ENCODE measurements at places on chromosomes 4 and X.

DNA sequence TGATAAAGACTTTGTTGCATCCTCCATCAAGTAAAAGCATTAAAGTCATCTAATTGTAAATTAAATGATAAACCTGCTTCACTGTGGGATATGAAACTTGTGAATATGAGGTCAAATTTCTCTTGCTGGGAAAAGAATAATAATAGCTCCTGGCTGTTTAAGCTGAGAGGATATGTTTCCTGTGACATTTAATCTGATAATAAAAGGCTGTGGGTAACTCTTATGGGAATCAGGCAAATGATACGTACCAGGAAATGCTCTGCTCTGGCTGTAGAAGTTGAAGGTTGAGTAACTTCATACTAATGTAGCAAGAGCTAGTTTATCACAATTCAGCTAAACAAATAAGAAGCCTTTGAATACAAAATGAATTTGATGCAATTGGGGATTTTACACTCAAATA, 574.6 kb downstream of the RAPGEF2 start:
- DNase-seq: peak; percentile 56

GRCh38 chr4:185793716-185794115, 18.3 kb downstream of the SORBS2 start:
- DNase-seq: no peak

GRCh38 chr4:797066-797465, 28.9 kb downstream of the CPLX1 start:
- DNase-seq: no peak

DNA sequence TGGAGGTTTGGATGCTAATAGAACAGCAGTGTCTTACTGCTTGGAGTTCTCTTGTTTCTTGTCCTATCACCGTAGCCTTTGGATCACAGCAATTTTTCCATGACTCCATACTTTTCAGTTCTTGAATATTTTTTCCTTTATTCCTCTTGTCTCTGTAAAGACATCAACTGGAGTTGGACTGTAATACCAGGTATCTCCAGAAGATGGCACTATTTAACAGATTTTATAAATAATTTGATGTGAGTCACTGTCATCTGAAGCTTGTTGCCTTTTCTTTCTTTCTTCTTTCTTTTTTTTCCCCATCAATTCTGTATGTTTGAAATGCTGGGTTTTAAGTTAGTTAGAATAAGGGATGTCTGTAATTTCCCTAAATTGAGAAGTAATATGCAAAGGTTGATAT, 24.1 kb downstream of the HPRT1 start:
- peak; percentile 53 for DNase-seq

GRCh38 chr4:168773388-168774195, 236.5 kb downstream of the CBR4 start:
- no peak for DNase-seq

GRCh38 chr4:5024673-5025072, 5.4 kb upstream of the CYTL1 start:
- no peak for DNase-seq

DNA sequence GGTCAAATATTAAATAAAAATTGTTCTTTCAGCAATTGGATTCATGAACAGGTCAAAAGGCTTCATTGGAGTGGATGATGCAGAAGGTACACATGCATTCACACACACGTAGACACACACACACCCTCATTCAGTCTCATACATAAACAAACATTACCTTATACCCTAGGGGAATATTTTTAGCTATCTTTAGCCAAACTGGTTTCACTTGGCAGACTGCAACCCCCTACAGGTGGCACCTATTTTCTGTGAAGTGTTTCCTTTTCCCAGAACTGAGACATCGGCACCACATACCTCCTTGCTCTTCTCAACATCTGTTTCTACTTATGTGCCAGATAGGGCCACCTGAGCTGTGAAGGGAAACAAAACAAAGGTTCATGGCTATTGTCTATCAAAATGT, 18.5 kb upstream of the KDR start:
- DNase-seq: peak; percentile 69

- peak; percentile 50 for DNase-seq
Measured at GRCh38 chr4:37383579-37384229, 139.2 kb downstream of the NWD2 start.

DNA sequence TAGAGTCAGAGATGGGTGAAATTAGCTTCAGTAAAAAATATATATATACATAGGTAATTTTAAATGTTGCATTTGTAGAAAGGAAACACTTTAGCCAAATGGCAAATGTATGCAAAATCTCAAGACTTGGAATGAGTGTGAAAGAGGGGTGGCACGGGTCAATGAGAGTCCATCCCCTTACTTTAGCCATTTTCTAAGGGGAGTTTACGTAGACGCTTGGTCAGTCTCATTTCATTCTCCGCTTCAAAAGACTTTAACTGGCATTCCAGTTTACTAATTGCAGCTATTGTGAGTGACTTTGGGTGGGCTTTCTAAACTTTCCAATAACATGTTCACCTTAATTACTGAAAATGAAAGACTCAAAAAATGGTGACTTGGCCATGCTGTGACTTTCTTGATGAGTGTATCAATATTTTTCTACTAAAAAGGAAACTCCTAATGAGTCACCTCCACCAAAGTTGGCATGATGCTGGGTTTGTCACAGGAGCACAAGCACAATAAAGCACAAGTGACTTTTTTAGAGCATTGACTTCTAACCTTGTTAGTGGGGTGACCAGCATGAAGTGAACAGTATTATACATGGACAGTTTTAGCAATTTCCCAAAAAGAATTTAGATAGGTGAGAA, 356.0 kb upstream of the RASGEF1B start:
- no peak for DNase-seq

DNA sequence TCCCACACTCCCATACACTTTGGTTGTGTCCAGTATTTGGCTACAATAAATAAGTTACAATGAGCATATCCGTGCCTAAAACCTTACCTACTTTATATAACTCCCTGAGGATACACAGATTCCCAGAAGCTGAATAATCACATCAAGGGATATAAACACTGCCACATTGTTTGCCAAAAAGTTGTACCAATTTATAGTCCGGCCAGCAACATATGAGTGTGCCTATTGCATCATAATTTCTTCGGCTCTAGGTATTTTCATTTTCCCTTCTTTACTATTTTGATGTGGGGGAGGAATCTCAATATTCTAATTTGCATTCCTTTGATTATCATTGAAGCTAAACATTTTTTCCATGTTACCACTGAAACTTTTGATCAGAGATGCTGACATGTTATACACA, 146.4 kb downstream of the PCDH19 start:
- DNase-seq: peak; percentile 0

- DNase-seq: no peak
Measured at GRCh38 chr4:48127231-48127630, 6.8 kb downstream of the TXK start.

GRCh38 chr4:21893136-21893535, 55.4 kb downstream of the KCNIP4 start:
- no peak for DNase-seq

DNA sequence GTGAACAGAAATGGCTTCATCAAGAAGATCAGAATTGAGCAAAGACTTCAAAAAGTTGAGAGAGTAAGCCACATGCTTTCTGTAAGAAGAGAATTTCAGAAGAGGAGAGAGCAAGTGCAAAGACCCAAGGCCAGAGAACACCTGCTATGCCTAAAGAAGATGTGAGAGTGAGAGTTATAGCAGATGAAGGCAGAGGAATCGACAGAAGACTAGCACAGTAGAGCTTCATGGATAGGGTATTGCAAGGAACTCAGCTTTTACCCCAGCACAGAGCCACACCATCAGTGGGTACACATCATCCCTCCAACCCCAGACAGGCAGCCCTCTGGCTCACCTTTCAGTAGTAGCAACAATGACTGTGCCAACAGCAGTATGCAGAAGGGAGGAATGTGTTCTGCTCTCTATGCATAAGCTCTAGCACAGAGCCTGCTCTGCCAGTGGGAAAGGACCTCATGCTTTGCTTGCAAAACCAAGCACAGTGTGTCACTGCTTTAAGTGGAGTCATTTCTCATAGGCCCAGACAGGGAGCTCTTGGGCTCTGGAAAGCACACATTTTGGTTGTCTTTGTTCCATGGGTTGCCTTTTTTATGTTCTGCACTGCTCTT, 318.6 kb downstream of the NAF1 start:
- DNase-seq: peak; percentile 23

DNA sequence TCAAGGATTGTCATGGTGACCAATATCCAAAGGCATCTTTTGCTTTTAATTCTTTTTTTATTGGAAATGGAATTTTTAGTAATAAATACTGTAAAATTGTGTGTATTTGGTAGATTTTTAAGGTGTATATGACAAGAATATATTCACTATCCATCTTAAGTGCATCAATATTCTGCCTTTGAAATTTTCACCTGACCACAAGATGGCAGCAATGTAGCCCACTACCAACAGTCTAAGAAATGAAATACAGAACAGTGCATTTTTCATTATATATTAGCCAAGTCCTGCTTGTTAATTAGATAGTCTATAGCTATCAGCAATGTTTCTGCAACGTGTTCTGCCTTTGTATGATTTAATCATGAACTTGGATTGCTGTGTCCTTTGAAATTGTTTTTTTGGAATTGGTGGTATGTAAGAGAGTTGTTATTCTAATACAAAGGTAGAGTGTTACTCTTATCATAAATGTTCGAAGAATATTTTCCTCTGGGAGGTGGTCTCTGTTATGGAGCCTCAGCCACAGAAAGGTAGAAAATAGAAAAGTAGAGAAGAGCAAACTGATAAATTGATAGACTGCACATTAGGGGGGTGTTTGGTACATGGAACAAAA, 38.2 kb downstream of the HPGDS start:
- peak; percentile 48 for DNase-seq

DNA sequence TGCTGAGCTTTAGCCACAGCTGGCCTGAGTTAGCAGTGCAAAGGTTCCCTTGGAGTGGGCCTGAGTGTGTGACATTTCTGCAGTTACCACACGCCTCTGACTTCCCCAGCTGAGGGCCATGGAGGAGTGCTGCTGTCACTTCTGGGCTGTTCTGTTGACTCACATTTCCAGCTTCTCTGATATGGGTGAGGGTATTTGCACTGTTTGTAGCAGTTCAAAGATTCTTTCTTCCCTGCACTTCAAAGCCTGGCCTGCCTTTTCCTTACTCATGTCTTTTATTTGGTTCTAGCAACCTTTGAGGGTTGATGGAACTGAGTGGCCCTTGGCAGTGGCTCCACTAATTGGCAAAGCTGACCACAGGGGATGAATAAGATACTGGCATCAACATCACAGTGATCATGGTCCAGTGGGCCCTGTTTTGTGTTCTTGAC, 26.4 kb upstream of the SCML1 start:
- DNase-seq: no peak

- no peak for DNase-seq
Measured at GRCh38 chr4:140154572-140154891, 548 bp upstream of the MAML3 start.

DNA sequence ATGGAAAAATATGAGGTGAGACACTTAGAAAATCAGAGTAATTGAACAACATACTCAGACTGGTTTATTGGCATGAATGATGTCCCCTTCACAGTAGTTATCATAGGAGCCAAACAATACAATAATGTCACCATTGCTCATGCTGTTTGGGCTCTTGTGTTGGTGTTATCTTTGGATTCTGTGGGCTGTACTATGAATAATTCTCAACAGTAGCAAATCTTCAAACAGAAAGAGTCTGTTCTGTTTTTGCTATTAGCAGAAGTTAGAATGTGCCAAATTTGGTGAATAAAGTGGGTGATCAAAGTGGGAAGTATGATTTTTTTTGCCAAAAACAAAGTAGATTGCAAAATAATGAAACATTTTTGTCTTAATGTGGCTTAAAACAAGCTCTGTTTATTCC, 58.3 kb downstream of the GRID2 start:
- DNase-seq: no peak

GRCh38 chr4:107977966-107978705, 11.6 kb upstream of the HADH start:
- DNase-seq: no peak

GRCh38 chr4:6229671-6230501, 29.5 kb upstream of the JAKMIP1 start:
- DNase-seq: no peak

DNA sequence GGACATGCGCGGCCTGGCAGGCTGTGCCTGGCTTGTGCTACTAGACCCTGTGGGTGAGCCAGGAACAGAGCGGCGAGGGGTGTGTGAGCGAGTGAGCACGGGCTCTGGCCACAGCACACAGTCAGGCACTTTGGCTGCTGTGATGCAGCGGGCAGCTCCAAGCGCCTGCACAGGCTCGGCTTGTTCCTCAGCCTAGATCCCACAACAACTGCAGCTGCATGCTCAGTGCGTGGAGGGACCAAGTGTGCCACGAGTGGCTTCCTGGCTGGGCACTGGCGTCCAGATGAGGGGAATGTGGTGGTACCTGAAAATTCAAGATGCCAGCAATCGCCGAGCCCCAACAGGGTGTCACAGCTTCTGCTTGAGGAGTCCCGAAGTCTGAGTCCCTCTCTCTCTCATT, 1056.6 kb downstream of the RAPGEF2 start:
- DNase-seq: no peak

DNA sequence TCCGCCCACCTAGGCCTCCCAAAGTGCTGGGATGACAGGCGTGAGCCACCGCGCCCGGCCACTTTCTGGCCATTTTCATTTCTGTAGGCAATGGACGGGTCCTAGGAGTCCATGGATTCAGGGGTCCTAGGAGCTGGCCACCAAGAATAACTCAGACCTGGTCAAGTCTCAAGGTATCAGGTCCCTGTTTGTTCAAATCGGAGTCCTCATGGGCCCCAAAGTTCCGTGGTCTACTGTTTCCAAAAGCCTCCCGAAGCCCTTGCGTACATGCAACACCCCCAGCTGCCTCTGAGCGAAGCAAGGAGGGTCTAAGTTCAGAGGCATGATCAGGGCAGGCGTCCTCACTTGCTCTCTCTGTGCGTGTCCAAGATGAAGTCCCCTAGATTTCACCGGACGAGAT, 30.1 kb downstream of the P2RY8 start:
- no peak for DNase-seq

- DNase-seq: no peak
Measured at GRCh38 chrX:18227458-18227857, 6.8 kb upstream of the BEND2 start.

- DNase-seq: peak; percentile 81
Measured at GRCh38 chrX:22577181-22577580, 304.5 kb downstream of the CBLL2 start.

DNA sequence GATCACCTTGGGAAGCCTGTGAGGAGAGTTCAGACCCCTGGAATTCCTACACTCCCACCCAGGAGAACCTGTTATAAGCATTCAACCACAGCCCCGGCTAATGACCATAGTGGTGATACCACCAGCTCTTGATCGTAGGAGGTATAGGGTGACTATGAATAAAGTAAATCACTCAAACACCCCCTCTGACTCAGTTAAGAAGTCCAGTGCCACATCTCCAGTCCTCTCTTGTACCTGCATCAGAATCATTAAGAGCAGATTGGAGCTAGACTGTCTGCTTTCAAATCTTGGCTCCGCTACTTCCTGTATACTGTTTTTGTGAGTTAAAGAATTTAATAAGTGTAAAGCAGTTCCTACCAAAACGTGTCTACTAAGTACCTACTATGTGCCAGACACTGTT, 565.1 kb upstream of the DIPK2B start:
- no peak for DNase-seq

DNA sequence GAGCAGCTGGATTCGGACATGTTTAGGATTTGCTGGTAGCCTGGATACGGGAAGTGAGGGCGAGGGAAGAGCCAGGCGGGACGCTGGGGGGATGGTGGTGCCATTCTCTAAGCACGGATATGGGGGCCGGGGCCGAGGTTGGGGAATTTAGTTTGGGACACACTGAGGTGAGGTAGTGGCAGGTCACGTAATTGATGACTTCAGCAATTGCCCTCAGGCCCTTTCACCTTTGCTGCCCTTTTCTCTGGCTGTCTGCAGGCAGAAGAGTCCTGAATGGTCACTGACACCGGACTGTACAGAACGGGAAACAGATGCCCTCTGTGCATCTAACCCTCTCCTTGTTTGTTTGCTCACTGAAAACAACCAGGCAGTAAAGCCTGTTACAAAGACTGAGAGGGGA, 16.9 kb upstream of the HMGB3 start:
- DNase-seq: no peak

Data from epithelial cell of esophagus (primary cell).